ENCODE measurements at places on chromosomes 11 and 22.

DNA sequence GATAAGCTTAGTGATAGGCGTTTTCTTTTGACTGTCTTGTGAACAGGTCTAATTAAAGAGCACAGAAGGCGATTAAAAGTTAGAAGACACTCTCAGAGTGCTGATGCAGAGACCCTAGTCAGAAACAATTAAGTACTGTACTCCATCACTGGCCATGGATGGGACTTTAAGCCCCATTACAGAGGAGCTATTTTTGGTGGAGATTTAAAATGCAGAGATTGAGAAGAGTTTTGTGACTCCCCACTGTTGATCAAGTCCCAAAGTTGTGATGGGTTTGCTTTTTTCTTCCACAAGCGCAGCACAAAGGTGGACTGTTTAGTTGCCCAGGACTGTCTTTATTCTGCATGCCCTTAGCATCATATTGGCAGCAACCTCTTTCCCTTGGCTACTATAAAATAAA is 978 bp downstream of the LUZP2 start:
- DNase-seq = no peak

- no peak for DNase-seq
Observed at GRCh38 chr11:25198704-25199103, 701.9 kb downstream of the LUZP2 start.

GRCh38 chr11:120622189-120622875 is 110.8 kb downstream of the GRIK4 start:
- DNase-seq = no peak

DNA sequence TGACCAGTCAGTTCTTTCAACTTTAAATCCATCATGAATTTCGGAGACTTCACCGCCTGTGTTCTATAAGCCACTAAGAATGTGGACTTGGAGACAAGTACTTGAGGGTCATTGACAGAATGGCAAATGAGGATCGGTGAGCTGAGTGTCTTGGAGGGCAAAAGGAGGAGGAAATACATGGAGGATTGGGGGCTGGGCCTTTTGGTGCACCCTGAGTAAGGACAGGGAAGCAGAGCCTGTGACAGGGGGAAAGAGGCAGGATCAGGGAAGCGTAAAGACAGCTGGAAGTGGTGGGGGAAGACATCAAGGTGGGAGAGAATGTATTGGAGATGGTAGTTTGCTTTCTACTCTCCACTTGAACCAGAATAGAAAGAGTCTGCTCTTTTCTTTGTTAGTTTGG is 70.4 kb upstream of the MTMR2 start:
- no peak for DNase-seq

DNA sequence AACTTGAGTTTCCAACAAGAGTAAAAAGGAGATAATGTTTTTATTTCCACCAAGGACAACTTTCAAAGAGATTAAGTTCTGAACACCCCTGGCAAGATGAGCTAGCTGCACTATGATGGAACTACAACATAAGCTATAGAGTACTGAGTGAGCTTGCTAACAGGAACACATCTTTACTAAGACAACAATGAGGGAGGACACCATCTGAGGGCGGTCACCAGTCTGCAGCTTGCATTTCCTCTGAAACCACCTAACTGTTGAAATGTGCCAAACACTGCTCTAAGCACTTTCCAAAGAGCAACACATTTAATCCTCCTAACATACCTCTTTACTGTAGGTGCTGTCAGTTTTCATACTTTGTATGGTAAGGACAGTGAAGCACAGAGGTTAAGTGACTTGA is 68.4 kb downstream of the TCF20 start:
- DNase-seq = no peak

GRCh38 chr11:95487391-95487790 is 256.4 kb upstream of the SESN3 start:
- DNase-seq = peak; percentile 83

GRCh38 chr11:24828938-24829605 is 332.2 kb downstream of the LUZP2 start:
- DNase-seq = no peak

- DNase-seq = no peak
Observed at GRCh38 chr11:4095509-4096230, 1.1 kb downstream of the RRM1 start.

DNA sequence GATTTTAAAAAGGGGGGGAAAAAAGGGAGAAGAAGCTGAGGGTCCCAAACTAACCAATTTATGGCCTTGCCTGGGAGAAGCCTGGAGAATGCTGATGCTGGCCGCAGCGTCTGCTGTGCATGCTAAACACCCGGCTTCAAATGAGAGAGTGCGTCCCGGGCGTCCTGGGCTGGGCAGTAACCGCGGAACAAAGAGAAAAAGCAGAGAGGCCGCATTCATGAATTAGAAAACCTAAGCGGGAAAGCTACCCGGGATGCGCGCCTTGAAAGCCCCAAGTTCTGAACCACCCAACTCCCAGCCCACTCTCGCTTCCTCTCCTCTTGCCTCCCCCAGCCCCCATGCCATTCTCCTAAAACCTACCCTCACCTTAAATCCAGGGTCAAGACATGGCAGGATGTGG is 6.5 kb downstream of the MN1 start:
- DNase-seq = no peak

DNA sequence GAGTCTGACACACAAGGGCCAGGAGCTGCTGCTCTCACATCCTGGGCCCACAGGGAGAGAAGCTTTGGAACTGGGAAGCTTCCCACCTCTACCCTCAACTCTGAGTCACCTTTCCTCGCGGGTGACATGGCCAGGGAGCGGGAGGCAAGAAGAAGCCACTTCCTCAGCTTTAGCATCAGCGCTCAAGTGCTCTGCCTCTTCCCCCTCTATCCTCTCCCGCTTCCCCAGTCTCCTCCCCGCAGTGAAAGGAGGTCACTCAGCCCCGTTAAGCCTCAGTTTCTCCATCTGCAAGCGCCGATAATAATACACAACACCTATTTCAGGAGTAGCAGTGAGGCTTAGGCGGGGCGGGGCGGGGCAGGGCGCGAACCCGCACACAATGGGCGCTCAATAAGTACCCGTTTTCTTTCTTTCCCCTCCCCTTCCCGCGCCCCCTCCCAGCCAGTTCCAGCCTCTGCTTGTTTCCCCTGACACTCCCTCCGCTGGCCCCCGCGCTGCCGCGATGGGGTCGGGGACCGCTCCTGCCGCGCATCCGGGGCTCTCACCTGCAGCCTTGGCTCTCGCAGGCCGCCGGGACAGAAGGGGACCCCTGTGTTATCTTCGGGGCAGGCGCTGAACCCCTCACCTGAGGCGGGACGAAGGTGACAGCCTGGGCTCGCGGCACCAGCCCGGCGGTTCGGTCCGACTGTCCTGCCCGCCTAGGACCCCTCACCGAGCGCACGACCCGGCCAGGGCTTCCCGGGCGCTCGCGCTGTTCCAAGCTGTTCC is 892 bp downstream of the GDPD5 start:
- no peak for DNase-seq

GRCh38 chr22:32994898-32995297 is 63.3 kb downstream of the SYN3 start:
- no peak for DNase-seq

- no peak for DNase-seq
Observed at GRCh38 chr22:28743852-28744251, 2.0 kb downstream of the HSCB start.

- DNase-seq = no peak
Observed at GRCh38 chr11:75534259-75535069, 8.7 kb upstream of the GDPD5 start.

DNA sequence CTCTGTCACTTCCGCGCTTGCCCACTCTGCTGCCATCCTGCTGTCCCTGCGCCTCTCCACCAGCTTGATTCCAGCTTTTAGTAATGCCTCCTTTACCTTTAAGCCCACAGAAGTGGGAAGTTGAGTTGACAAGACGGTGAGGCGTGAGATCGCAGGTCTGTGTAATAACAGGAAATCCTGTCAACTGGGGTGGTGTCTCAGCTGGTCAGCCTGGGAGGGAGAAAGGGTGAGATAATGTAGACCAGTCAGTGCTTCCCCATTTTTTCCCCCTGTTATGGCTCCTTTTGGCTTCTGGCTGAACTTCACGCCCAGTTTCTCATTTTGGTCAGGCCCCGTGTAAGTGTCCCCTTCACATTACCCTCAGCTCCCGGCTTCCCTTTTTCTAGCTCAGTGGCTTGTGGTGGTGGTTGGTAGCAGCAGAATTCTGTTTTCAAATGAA is 98.9 kb downstream of the TRAF6 start:
- DNase-seq = peak; percentile 36

- DNase-seq = peak; percentile 89
Observed at GRCh38 chr22:42169055-42169469, 38.5 kb upstream of the CYP2D6 start.

DNA sequence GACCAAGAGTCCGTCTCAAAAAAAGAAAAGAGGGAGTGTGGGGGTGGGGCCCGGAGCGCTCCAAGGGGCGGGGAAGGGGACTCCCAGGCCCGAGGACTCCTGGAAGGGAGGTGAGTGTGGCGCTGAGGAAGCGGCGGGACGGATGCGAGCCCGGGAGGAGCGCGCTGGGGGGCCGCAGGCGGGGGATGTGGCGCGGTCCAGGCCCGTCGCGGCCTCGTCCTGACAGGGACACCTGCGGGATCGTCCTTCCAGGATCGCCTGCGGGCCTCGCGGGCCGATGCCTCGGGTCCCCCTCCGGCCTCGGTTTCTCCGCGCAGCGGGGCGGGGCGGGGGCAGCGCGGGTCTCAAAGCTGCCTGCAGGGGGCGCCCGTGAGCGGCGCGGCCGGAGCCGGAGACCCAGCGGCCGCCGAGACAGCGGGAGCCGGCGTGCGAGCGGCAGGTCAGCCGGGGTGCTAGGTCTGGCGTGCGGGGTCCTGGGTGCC is 3.8 kb upstream of the ADORA2A start:
- DNase-seq = peak; percentile 93

DNA sequence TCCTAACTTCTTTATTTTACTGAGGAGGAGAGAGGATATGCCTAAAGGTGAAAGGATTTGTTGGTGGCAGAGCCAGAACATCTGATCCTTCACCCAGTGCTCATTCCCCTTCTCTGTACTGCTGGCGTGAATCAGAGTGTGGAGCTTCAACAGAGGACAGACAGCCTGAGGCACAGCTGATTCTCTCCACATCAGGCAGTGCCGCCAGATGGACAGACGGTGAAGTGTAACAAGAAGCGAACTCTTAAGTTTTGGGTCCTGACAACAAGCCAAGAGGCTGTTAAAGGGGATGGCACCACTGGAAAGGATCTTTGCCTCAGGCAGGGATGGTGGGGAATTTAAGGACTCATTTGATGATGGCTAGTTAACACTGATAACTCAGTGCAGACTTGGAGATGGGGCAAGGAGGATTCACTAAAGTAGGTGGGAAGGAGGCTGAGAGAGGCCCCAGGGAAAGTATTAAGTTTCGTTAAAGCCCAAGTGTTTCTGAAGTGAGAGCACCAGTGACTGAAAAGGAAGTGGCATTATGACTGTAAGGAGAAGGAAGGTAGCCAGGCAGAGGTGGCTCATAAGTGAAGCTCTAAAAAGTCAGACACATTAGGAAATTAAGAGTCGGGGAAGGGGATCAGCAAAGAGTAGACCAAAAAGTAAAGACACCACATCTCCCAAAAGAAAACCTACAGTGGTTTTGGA is 81.3 kb downstream of the CLPB start:
- peak; percentile 49 for DNase-seq

GRCh38 chr11:2703363-2704141 is 3.8 kb upstream of the KCNQ1OT1 start:
- no peak for DNase-seq

DNA sequence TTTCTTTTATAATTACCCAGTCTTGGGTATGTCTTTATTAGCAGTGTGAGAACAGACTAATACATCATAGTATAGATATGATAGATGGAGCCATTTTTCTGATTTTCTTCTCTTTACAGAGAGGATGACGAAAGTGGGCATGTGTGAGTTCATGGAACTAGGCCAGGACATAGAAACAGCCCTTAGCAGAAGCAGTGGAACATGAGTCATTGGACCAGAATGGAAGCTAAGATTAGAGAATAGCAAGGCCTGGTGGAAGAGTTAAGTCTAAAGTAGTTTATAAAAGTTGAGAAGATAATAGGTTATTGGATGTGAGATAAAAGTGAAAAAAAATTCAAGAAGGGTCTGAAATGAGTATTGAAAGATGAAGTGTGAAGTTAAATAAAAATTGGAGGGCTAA is 97.0 kb upstream of the MPPED2 start:
- no peak for DNase-seq

GRCh38 chr11:6315811-6316425 is 4.4 kb downstream of the CAVIN3 start:
- DNase-seq = peak; percentile 73
